A549 treated with GW870086 at 1 μM for 4 hours (cell line): ENCODE measurements at places on chromosomes 2 and 18. TPM values are rescaled to one million over a fixed set of nuclear protein-coding genes. Genes with fewer than 3 reads are reported as not detected.

Gene SIGLEC15
- total RNA-seq = not detected in 5 replicates

Gene MMADHC
- 79.0 to 97.7 TPM (median 88.5 TPM) in 5 replicates for total RNA-seq

Gene ARHGEF4
- 7.6 to 10.6 TPM (median 10.3 TPM) in 5 replicates for total RNA-seq

Gene MAP3K19
- total RNA-seq = not detected in 5 replicates

Gene IL36A
- not detected in 5 replicates for total RNA-seq

Gene KLHL41
- total RNA-seq = 0.08 to 0.17 TPM (median 0.11 TPM) in 4 of 5 replicates, not detected in the other
